RPMI8226 (cell line): ENCODE measurements at places on chromosomes 12 and 14.
A peak's percentile ranks its signal among the peaks of the same experiment; 100 is the strongest.

DNA sequence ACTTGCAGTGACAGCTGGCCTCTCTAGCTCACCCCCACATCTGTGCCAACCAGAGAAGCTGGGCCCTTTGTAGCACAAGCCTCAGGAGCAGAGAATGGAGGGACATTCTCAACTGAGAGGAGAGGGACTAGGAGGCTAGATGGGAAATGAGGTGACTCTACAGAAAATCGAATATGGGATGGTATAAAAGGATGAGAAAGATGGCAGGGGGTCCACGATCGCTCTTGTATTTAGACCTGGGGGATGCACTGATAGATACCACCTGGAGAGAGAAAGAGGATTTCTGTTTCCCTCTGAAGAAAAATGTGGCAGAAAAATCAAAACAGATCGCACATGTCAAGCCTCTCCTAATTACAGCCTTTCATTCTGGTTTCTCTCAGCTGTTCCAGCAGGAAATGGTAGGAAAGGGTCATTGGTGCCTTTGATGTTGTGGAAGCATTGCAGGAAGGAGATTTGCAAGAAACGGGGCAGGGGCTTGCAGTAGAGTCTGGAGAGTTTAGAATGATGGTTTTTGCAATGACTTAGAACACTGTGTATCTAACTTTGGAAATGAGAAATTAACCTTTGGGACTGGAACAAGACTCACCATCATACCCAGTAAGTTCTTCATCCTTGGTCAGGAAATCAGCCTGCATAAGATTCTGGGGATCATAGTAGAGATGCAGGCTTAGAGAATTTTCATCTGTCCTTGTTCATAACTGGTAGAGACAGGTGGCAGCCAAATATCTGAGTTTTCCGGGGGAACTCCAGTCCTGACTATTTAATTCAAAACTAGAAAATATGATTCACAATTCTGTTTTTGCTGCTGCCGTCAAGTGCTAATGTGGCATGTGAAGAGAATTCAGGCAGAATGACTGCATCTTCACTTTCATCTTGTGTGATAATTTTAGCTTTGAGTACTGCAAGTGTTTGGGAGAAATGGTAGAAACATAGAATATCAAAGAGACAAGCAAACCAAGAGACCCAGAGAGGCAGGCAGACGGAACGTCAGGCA, 98.8 kb downstream of the DAD1 start:
- DNase-seq = no peak

GRCh38 chr12:74535536-74535935, 2.1 kb upstream of the ATXN7L3B start:
- no peak for DNase-seq

DNA sequence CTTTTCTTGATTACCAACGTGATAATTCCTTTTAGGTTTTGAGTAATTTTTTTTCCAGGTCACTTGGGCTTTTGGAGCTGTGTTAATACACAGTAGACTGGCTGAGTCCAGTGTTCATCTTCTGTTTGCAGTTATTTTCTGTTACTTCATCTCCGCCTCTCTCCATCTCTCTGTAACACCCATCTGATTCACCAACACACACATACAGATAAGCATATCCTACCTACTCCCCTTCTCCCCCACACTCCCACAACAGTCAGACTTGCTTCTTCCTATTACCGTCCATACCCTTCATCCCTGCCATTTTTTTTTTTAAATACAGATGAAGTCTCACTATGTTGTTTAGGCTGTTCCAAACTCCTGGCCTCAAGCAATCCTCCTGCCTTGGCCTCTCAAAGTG, 72.7 kb upstream of the MANSC4 start:
- no peak for DNase-seq

- no peak for DNase-seq
Observed at GRCh38 chr12:13253966-13254760, 57.6 kb downstream of the EMP1 start.

DNA sequence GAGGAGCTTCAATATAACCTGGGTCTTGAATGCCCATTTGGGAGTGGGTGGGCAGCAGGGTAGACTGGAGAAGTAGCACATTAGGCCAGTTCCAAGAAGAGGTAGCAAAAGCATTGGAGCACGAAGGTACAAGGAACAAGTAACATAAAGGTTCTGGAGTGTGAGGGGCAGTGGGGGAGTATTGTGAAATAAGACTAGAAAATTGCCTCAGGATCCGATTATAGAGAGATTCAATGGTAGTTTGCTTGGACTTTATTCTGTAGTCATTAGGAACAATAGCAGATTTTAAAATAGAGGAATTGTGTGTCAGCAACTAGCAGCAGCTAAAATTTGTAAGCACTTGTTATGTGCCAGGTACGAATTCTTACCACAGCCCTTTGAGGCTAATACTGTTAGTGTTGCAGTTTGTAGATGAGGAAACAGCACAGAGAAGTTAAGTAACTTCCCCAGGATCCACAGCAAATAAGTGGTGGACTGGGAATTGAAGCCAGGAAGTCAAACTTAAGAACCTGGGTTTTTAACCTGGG, 61.8 kb downstream of the PPFIBP1 start:
- DNase-seq = no peak

GRCh38 chr12:26451763-26452162, 256.4 kb downstream of the SSPN start:
- DNase-seq = no peak

DNA sequence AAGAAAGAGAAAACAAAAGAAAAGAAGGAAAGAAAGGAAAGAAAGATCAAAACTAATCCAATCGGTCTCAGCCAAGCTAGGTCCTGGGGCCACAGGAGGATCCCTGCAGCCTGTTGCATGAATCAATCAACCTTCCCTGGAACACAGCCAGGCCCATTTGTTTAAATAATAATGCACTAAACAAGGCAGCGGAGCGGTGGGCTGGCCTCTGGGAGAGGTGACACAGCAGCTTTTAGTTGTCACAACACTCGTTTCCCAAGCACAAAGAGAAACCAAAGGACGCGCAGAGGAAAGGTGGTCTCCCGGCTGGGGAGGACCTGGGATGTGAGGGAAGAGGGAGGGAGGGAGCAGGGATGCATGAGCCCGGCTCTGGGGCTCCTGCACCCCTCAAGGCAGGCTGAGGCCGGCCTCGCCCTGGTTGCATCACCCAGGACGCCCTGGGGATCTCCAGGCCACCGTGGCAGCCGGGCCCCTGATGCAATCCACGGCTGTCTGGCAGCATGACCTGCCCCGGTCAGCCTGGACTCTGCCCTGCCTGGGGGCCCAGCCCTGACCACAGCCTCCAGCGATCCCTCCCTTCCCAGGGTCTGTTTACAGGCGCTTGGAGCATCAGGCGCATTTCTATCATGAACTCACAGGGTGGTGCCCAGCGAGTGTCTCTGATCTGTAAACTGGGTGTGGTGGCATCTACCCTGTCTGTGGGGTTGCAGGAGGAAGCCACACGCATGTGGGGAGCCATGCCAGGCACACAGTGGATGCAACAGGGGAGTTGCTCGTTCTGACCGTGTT, 32.5 kb downstream of the MMP17 start:
- DNase-seq = peak; percentile 54

GRCh38 chr14:50711043-50711442, 42.9 kb upstream of the SAV1 start:
- no peak for DNase-seq

DNA sequence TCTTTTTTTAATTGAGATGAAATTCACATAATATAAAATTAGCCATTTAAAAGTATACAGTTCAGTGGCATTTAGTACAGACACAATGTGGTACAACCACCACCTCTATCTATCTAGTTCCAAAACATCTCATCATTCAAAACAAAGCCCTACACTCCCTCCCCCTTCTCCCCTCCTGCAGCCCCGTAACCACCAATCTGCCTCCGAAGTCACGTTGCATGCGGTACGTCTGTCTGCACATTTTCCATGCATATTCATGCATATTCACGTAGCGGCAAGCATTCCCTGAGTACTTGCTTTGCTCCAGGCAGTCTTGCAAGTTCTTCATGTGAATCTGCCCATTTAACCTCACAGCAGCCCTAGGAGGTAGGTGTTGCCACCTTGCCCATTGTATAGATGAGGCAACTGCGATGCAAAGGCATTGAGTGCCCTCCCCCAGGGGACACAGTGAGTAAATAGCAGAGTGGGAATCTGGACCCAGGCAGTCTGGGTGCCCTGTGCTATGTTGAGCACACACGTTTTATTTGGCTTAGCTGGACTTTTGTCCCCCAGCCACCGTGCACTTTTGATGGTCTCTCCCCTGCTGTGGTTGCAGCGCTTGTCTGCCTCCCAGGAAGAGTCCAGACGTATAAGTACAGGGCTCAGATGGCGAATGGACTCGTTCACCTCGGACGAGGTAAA, 43.4 kb downstream of the RIN3 start:
- no peak for DNase-seq

DNA sequence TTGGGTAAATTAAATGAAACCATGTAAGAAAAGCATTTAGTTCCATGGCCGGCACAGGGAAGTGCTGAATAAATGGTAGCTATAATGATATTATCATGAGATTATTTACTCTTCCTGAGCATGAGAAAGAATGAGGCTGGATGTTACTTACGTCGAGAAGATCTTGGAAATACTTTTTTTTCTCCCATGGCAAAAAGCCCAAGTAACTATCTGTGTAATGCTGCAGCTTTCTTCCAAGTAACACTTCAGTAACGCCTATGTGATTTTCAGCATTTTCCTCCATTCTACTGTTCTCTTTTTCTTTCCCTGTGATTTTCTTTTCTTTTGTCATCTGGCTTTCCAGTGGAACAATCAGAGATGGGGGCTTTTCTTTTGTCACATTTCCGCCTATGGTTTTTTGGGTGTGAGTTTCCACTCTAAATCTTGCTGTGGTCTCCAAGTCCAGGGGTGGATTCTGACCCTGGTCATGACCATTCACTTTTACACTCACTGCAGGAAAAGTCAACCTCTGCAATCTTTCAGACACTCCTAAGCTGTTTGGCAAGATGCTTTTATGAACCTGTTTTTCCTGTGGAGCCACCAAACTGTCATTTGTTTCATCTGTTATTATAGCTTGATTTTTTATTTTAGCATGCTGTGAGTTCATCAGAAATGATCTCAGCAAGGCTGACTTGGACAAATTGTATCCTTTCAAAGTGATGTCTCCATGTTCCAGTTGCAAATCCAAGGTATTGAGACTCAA, 25.0 kb upstream of the SYCP3 start:
- no peak for DNase-seq

DNA sequence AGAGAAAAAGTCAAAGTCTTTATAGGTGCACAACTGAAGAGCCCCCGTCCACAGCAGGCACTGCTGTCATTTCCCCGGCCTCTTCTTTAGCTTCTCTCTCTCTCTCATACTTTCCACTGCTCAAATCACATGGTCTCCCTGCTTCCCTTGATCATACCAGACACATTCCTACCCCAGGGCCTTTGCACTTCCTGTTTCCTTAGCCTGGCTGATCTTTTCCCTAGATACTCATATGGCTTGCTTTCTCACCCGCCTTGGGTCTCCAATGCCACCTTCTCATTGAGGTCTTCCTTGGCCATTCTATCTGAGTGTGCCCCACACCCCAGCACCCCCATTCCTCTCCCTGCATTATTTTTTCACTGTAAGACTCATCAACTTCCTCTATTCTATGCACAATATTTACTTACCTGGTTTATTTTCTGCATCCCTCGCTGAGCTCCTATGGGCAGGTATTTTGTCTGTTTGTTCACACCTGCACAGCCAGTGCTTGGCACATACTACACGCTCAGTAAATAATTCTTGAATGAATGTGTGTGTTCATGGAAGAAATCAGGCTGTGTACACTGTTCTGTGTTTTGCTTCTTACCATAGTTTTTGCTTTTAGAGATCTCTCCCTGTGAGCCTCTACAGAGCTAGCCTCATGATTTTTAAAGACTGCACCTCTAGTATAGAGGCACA, 31.9 kb downstream of the SERPINA1 start:
- DNase-seq = no peak

- no peak for DNase-seq
Observed at GRCh38 chr12:122659579-122659978, 43.6 kb downstream of the HCAR2 start.

DNA sequence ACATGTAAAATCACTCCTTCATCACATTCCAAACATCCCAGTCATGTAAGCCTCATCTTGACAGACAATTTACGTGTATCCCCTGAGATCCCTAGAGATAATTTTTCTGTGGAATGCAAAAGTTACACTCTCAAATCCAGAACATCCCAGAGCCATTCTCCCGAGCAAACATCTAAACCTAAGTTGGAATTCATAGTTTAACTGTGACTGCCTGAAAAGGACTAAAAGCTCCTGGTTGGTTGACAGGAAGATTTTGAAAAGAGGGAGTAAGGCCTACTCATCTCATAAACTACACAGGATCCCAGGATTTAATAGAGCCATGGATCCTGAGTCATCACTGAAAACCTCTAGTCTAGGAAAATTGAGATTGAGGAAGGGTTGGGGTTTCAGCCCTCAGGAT, 123.6 kb downstream of the SCN8A start:
- DNase-seq = no peak

- no peak for DNase-seq
Observed at GRCh38 chr12:24853588-24853987, 95.3 kb downstream of the BCAT1 start.

GRCh38 chr12:51869496-51869865, 18.4 kb upstream of the ANKRD33 start:
- DNase-seq = no peak
